ENCODE measurements at places on chromosomes 16 and 17.
A peak's percentile ranks its signal among the peaks of the same experiment; 100 is the strongest.

GRCh38 chr17:82561429-82562035 is 42.0 kb downstream of the FOXK2 start:
- DNase-seq, result peak; percentile 52

GRCh38 chr17:73208139-73208827 is 15.4 kb downstream of the COG1 start:
- DNase-seq, result no peak

GRCh38 chr16:13873835-13874438 is 46.0 kb upstream of the ERCC4 start:
- DNase-seq, result no peak

GRCh38 chr17:57043276-57043675 is 41.8 kb upstream of the AKAP1 start:
- DNase-seq, result no peak

- no peak for DNase-seq
Measured at GRCh38 chr16:67183-67791, 5.1 kb downstream of the RHBDF1 start.

GRCh38 chr16:6977291-6977690 is 355.4 kb upstream of the RBFOX1 start:
- DNase-seq, result no peak

DNA sequence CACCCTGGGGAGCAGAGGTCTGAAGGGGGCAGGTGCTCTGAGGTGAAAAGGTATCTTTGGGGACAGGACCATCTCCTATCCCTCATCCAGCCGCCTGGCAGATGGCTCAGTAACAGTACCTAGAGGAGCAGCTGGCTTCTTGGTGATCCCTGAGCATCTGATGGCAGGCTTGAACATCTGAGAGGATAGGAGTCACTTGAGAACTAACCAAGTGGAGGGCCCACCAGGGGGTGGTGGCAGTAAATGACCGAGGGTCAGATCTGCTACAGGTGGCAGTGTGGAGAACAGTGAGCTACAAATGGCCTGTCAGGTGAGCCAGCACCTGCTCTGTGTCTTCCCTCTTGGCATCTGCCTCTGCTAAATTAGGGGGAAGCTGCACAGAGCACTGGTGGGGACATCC is 13.8 kb downstream of the HROB start:
- no peak for DNase-seq

- no peak for DNase-seq
Measured at GRCh38 chr16:56983211-56983751, 6.1 kb upstream of the NLRC5 start.

GRCh38 chr16:30186782-30187555 is 3.6 kb downstream of the CORO1A start:
- DNase-seq, result peak; percentile 88

- no peak for DNase-seq
Measured at GRCh38 chr16:25108054-25108453, 3.5 kb upstream of the LCMT1 start.

GRCh38 chr17:44910231-44911106 is 4.8 kb downstream of the GFAP start:
- no peak for DNase-seq

DNA sequence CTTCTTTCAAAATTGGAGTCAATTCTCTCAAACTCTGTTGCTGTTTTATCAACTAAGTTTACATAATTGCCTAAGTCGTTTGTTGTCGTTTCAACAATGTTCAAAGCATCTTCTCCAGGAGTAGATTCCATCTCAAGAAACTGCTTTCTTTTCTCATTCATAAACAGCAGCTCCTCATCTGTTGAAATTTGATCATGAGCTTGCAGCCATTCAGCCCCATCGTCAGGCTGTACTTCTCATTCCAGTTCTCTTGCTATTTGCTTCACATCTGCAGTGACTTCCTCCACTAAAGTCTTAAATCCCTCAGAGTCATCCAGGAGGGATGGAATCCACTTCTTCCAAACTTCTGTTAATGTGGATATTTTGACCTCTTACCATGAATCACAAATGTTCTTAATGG is 230.6 kb downstream of the IRF8 start:
- no peak for DNase-seq

DNA sequence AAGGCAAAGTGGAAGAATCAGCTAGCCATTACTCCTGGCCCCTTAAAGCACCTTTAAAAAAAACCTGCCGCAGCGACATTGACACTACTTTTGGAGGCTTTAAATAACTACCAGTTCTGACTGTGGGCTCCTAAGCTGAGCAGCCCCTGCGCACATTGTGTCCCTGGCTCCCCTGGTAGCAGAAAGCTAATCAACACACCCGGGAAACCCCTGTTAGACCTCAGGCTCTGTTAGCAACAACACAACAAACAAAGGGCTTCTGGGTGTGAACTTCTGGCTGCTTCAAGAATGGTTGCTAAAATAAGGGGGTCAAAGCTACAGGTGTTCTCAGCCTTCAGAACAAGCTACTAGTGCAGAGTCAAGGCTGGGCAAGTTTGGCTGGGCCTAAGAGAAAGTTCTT is 83.6 kb downstream of the TMEM100 start:
- no peak for DNase-seq

DNA sequence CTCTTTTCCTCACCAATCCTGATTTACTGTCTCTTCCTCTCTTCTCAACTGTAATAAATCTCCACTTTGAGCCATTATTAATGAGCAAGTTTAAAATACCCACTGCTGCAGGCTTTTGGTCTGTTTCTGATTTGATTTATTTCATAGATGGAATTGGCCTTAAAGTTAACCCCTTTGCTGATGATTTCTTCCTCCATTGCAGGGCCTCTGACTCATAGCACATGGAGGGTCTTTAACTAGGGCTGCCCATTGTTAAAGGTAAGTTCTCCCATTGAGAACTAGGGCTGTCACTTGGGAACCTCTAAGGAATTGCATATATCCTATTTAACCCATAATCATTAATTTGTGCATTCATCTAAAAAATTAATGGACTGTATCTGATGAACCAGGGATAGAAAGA is 221.2 kb downstream of the CA10 start:
- no peak for DNase-seq

DNA sequence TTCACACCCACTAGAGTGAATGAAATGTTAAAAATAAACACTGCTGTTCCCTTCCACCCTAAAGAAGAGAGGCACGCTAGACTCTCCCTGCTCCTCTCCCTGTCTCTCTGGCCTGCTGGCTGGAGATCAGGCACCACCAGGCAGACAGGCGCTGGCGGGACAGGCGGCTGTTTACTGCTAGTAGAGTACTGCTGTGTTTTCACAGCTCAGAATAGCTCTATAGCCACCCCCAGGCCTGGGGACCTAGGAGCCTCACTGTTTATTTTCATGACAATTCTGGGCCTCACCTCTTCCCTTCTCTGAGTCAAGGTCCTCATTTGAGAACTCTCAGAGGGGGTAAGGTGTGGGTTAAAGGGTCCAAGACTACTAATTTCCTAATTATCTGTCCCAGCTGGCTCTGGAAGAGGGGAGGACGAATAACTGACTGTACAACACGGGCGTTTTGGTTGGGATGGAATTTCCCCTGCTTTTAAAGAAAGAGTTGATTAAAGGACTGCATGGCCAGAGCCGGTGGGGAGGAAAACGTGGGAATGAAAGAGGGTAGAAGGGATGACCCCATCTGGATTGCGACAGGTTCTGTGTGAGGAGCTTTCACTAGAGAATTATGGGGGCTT is 9.0 kb upstream of the G6PC1 start:
- DNase-seq, result no peak

DNA sequence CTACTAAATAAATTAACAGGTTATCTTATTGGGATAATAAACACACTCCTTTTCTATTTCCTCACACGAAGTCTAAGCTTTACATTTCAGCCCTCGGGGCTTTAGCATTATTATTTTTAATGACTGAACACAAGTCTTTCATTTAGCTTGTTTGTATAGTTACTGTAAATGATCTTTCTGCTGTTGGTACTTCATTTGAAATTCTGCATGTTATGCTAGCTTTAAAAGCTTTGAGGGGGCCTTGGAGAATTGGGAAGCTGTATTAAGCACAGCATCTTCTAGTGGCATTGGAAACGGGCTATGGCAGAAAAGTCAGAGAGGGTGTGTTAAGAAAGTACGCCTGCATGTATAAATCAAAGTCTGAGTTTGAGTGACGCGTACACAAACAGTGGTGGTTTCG is 243.7 kb downstream of the FTO start:
- DNase-seq, result no peak

DNA sequence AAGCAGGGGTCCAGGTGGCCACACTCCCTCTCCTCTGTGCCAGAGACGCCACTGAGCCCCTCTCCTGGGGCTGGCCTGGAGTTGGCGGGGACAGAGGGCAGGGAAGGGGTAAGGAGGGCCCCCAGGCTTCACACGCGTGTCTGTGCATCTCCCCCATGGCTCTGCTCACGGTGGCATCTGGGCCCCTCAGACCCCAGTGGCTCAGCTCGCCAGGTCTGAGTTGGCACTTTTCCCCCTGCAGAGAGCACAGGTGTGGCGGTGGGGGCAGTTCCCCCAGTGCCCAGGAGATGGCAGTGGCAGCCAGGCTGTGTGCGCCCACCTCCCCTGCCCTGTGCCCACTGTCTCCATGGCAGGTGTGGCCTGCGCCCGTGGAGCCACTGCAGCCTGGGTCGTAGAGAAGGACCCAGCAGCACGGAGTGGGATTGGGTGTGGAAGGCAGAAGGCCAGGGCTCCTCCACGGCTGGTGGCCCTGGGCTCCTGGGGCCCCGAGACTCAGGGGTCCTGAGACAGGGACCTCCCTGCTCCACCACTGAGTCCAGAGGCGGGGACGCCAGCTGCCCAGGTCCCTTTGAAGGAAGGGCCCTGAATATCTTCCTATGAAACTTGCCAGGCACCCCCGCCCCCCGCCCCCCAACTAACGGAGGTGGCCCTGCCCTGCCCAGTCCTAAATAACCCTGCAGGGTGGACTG is 4.3 kb upstream of the APRT start:
- peak; percentile 81 for DNase-seq

DNA sequence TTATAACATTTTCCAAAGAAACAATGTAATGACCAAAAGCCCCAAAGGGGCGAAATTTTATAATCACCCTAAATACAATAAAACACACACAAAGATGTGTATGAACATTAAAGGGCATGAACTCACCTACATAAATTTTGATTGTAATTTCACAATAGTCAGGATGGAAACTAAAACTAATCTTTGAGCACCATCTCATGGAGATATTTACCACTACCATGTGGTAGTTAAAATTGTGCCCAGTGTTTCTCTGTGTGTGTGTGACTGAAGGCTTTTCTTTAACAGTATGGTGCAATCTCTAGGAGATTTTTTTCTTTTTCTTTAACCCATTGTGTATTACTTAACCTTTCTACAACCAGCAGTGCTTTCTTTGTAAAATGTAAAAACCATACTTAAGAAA is 19.7 kb upstream of the MEIOC start:
- DNase-seq, result no peak

DNA sequence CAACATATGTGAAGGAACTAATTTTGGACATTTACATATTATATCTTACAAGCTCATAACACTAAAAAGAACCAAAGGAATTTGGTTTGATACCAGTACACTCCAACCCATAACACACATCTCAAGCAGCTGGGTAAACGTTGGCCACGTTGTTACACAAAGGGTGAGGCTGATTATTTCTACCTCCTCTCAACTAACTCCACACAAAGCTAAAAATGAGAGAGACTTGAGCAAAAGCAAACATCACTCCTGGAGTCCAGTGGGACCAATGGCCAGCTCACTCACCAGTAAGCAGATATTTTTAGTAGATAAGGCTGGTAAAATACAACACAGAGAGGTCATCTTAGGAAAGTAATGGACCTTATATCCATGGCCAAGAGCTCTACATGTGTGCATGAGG is 207.6 kb downstream of the MRTFB start:
- DNase-seq, result no peak

All from pancreas (tissue), 10 donors.